ENCODE measurements at places on chromosomes 5 and 9. TPM values are rescaled to one million over a fixed set of nuclear protein-coding genes. Genes with fewer than 3 reads are reported as not detected.

The IL3 gene
- total RNA-seq: not detected

The SPRY4 gene
- total RNA-seq: 8.4 TPM

The SPINK7 gene
- total RNA-seq: not detected

The CLIC3 gene
- 5.2 TPM for total RNA-seq

The OR1J1 gene
- total RNA-seq: not detected

The CAMK2A gene
- total RNA-seq: 1.0 TPM

The AQP7 gene
- 0.27 TPM for total RNA-seq

The C8G gene
- total RNA-seq: 2.4 TPM

The EDIL3 gene
- 0.16 TPM for total RNA-seq

The MAST4 gene
- 2.0 TPM for total RNA-seq

The WDR5 gene
- total RNA-seq: 60.4 TPM

The NMUR2 gene
- 0.09 TPM for total RNA-seq

The DDX4 gene
- not detected for total RNA-seq

The LCN12 gene
- total RNA-seq: 1.3 TPM

The F12 gene
- total RNA-seq: 25.7 TPM

The HMGCS1 gene
- total RNA-seq: 66.5 TPM

The GRXCR2 gene
- not detected for total RNA-seq

The RELL2 gene
- 3.5 TPM for total RNA-seq

The DOCK8 gene
- total RNA-seq: 0.27 TPM

The GABRP gene
- total RNA-seq: not detected

The AK8 gene
- total RNA-seq: 1.1 TPM

The ADRA1B gene
- 20.0 TPM for total RNA-seq

The PAEP gene
- total RNA-seq: 0.45 TPM

The HTR4 gene
- total RNA-seq: not detected

The BNIP1 gene
- total RNA-seq: 15.8 TPM

The GRM6 gene
- not detected for total RNA-seq

The RPL7A gene
- total RNA-seq: 3,324 TPM

The SHC3 gene
- total RNA-seq: 0.34 TPM

The LOX gene
- total RNA-seq: 2.0 TPM

The SLC36A2 gene
- total RNA-seq: not detected

The SOX30 gene
- not detected for total RNA-seq

The AUH gene
- 8.5 TPM for total RNA-seq

The PDE6A gene
- 0.42 TPM for total RNA-seq

The PCDHB16 gene
- total RNA-seq: 0.05 TPM

The CCL27 gene
- total RNA-seq: not detected

The RFX3 gene
- total RNA-seq: 1.2 TPM

The CATSPER3 gene
- total RNA-seq: 0.41 TPM

The APBA1 gene
- total RNA-seq: 0.31 TPM

The AQP3 gene
- total RNA-seq: 15.2 TPM

The SEMA5A gene
- total RNA-seq: not detected

All from A549 treated with Mapracorat at 1 μM for 4 hours (cell line).